ENCODE measurements at places on chromosomes 1 and 21. TPM values are rescaled to one million over a fixed set of nuclear protein-coding genes. Genes with fewer than 3 reads are reported as not detected.

GPR25 gene
- total RNA-seq, result not detected

ADAM30 gene
- total RNA-seq, result not detected

DIPK1A gene
- total RNA-seq, result 5.5 TPM

STUM gene
- not detected for total RNA-seq

POLR3GL gene
- 26.1 TPM for total RNA-seq

IFFO2 gene
- total RNA-seq, result 5.4 TPM

WLS gene
- total RNA-seq, result 38.9 TPM

LIN28A gene
- total RNA-seq, result not detected

PDC gene
- not detected for total RNA-seq

TRIM67 gene
- total RNA-seq, result not detected

CCDC24 gene
- 3.0 TPM for total RNA-seq

TSPAN2 gene
- total RNA-seq, result not detected

FAM110D gene
- not detected for total RNA-seq

ZYG11A gene
- total RNA-seq, result 0.84 TPM

DAP3 gene
- total RNA-seq, result 80.0 TPM

DMBX1 gene
- total RNA-seq, result not detected

STIL gene
- 16.0 TPM for total RNA-seq

SERPINC1 gene
- 0.15 TPM for total RNA-seq

ABCD3 gene
- total RNA-seq, result 27.4 TPM

Measured in bronchus fibroblast of lung (primary cell).